ENCODE measurements at places on chromosomes 5 and 9. TPM values are rescaled to one million over a fixed set of nuclear protein-coding genes. Genes with fewer than 3 reads are reported as not detected.

Gene MRPS30
- polyA plus RNA-seq = 68.8 TPM

Gene ERP44
- polyA plus RNA-seq = 40.2 TPM

Gene GCNT4
- polyA plus RNA-seq = 12.6 TPM

Gene FAM78A
- 3.3 TPM for polyA plus RNA-seq
